Activated CD8-positive, alpha-beta memory T cell treated with anti-CD3 and anti-CD28 coated beads for 1 hour (primary cell): ENCODE measurements at places on chromosomes 5 and 9.

GRCh38 chr9:93645921-93646639 lies 69.7 kb downstream of the PHF2 start:
- no peak for DNase-seq

DNA sequence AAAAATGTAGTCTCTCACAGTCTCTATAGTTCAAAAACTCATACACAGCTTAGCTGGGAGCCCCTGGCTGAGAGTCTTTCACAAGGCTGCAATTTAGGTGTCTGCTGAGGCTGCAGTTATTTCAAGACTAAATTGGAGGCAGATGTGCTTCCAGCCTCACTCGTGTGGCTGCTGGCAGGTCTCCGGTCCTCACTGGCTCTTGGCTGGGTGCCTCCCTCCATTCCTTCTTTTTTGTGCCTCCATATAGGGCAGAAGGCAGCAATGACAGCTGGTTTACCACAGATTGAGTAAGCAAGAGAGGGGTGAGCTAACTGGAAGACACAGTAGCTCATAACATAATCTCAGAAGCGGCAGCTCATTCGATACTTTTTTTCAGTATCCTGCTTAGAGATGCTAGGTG lies 2167.7 kb upstream of the WWC1 start:
- DNase-seq = no peak

DNA sequence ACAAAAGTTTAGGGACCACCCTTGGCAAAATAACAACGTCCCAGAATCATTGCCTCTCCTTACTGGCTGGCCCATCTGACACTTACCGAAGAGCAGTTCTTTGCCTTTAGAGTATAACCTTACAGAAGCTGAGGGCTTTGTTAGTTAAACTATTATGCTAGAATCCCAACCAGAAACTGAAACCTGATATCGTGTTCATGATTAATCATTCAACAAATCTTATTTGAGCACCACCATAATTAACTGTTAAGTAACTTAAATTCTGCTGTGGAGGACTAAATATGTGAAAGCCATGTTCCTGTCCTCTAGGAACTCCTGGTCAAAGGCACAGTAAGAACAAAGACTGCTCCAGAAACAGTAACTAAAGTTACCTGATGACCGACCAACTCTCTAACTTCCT lies 104.9 kb downstream of the ARL15 start:
- DNase-seq = no peak

GRCh38 chr9:35563791-35564197 lies 41.3 kb upstream of the TESK1 start:
- DNase-seq = no peak

- no peak for DNase-seq
Observed at GRCh38 chr5:173456751-173457171, 128.5 kb upstream of the STC2 start.

GRCh38 chr9:121498150-121498486 lies 1.5 kb downstream of the GGTA1 start:
- DNase-seq = no peak

DNA sequence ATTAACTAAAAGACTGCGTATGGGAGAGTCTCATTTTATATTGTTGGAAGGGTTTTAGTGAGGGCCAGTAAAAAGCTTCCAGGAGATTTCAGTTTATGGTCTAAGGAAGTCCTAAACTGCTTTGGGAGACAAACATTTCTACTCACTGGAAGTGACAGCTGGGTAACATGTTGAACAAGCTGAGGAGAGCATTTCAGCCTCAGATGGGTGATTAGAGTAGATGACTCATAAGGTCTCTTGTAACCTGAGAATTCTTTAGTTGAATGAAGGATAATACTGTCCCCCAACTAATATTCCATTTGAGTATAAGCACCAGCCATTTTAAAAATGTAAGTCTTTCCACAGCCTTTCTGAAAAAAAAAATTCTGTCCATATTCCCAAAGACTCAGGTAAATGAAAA lies 218.0 kb upstream of the C9orf72 start:
- no peak for DNase-seq

DNA sequence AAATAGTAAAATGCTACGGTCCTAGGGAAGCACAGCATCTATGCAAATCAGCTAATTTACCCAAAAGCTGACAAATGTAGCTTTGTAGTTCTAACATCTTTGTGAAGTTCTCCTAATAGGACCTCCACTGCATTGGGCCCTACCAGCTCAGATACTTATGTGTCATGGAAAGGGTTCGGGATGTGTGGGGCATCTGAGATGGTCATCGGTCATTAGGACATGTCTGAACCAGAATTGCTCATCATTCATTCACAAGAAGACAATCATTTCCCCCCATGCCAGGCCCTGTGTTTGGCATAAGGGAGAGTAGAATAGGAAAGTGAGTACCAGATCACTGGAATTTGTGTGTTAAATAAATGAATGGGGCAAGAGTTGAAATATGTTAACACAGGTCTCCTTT lies 35.7 kb downstream of the PWWP2A start:
- DNase-seq = no peak

DNA sequence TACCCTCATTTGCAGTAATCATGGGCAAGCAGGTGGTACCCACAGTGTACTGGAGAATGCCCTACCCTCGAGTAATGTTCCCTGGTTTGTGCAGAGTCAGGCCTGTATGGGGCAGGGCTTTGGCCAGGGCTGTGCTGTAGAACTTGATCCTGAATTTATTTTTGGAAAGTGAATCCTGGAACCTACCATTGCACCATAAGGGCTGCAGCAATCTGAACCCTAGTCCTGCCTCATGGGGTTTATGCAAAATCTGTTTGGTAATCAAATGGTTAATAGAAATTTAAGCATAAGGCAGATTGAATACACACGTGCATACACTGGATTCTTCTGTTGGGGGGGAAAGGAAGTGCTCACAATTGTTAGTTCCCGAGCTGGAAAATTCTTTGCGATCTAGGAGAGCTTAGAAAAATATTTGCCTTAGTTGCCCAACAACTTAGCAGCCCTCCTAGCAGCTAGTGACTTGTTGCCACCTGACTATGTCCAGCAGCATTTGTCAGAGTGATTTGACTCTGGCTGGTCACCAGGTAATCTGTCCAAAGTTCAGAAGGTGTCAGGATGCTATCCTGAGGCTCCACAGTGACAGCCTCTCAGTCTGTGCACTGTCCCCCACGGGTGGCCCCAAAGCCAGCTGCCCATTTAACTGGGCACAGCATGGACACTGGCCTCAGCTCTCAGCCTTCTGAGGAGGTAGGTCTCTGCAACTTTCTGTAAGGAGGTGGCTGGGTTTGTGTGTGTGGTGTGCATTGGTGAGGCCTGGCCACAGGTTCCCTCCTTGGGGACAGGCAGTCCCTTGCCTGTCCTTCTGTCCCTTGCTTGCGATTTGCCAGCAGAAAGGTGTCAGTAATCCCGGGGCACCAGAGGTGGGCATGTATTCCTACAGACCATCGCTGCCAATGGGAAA lies 8.3 kb downstream of the MVB12B start:
- DNase-seq = no peak

DNA sequence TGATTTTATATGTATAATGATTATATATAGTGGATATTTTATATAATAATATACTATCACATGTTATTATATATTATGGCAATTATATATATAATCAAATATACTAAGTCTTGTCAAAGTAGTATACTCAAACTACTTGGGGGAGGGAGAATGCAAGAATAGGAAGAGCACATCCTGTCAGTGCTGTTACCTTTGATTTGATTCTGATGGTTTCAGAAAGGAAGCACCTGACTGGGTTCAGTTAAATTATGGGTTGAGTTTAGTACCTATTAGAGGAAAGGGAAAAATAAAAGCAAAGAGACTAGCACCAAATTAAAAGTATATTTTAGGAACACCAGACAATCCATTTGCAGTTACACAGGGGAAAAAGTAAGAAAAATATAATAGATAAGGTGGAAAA lies 107.6 kb downstream of the GRIA1 start:
- no peak for DNase-seq

- no peak for DNase-seq
Observed at GRCh38 chr5:28685794-28686193, 1647.4 kb upstream of the CDH9 start.

DNA sequence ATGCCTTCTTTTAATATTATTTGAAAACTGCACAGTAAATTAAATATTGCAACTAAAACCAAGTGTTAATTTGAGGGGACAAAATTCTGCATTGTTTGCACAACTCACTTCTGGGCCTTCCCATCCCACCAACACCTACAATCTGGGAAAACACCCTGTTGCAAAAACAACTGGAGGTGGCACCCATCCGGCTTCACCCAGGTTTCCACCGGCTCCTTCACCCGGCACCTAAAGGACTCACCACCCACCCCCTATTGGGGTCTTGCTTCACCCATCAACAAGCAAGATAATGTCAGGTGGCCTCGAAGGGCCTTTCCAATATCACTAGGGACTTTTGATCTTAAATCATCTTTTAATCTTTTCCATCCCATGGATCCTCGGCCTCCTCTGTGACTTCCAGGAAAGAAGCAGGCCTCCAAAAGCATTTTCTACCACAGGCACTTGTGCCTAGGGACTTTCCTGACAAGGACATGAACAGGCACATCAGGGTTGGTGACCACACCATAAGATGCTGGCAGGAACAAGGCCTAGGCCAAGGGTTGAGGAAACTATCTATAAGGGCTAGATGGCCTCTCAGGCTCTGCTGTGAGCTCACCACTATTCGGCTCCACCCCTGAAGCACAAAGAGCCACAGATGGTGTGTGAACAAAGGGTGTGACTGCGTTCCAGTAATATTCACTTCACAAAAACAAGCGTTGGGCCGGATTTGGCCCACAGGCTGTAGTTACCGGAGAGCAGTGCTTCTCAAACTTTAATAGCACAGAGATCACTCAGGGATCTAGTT lies 205.1 kb downstream of the AUH start:
- no peak for DNase-seq

DNA sequence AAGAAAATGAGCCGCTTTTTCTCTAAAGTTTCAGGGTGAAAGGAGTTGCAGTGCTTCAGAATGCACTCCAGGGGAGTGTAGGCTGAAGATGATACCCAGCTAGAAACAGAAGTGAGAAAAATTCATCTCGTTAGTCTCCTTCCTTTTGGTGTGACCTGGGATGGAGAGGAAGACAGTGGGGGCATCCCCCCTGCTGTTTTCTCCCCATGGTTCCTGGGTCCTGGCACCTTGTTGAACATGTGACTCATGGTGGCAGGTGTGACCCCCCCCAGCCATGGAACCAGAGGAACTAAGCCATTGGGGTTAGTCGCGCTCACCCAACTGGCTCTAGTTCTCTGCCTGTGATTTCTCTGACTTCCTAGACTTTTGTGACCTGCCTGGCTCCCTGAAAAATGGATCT lies 424.6 kb downstream of the CSNK1G3 start:
- DNase-seq = no peak

- DNase-seq = no peak
Observed at GRCh38 chr5:39774605-39775004, 349.8 kb upstream of the DAB2 start.

- no peak for DNase-seq
Observed at GRCh38 chr5:67686746-67687145, 490.1 kb upstream of the CD180 start.

DNA sequence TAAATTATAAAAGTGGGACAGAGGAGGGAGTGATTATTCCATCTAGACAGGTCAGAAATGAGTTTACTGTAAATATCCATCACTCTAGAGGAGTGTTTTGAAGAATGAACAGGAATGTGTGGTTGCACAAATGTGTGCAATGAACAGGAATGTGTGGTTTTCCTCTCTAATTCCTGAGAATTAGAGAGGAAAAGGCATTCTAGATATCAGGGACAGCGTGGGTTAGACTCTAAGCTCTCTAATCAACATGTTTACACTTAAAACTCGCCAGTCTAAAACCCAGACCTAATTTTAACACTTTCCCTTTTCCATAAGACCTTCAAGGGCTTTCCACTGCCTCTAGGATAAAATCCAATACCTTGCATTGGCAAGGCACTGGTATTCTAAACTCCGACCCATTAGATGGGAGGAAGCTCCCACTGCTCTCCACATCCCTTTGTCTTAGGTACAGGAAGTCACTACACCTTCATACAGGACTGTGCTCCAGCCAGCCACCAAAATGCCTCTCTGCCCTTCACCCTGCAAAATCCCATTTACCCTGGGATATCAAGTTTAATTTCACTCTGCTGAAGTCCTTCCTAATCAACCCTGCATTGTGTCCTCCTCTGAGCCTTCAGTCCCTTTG lies 67.9 kb downstream of the NFIB start:
- no peak for DNase-seq

DNA sequence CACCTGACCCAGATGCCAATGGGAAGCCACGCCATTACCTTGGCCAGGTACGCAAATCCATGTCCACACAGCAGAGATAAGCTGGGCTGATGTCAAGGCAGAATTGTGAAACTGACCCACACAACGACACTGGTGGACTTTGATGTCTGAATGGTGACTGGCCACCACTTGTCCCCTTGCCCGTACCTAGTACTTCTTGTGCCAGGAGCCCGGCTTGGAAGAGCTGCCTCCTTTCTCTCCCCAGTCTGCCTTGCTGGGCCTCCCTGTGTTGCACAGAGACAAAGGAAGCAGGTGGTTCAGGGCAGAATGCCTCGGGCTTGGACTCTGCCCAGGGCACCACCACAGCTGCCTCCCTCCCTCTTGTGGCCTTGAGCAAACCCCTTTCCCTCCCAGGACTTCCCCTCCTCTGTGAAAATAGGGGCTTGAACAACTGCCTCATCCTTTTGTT lies 23.3 kb downstream of the PTGES2 start:
- no peak for DNase-seq

DNA sequence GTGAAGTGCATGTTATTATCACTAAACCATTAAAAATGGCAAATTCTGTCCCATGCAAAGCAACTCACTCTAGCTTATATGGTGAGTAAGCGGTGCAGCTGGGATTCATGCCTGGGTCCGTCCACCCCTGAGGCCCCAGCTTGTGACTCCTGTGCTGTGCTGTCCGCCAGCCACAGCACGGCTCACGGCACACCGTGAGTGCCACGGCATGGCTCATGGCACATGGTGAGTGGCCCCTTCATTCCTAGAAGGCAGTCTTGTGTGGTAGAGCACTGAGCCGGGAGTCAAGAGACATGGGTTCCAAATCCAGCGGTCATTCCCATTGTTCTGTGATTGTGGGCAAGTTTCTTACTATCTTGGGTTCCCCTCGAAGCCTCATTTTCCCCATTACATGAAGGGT lies 18.8 kb downstream of the RGS3 start:
- no peak for DNase-seq

GRCh38 chr9:18473652-18474279 lies at the start of gene ADAMTSL1:
Gene ADAMTSL1 (plus strand): TSS chr9:18474153. CDS start chr9:18474233, 80 bp downstream.
- no peak for DNase-seq

- DNase-seq = no peak
Observed at GRCh38 chr5:130337179-130337888, 433.1 kb downstream of the CHSY3 start.

- DNase-seq = no peak
Observed at GRCh38 chr5:33235824-33236223, 204.9 kb upstream of the TARS1 start.
